ENCODE measurements at places on chromosomes 1 and 21.
A peak's percentile ranks its signal among the peaks of the same experiment; 100 is the strongest.

GRCh38 chr1:170687621-170688020 lies 23.7 kb downstream of the PRRX1 start:
- DNase-seq = no peak

GRCh38 chr1:91582431-91582921 lies 81.8 kb downstream of the CDC7 start:
- DNase-seq = peak; percentile 98

DNA sequence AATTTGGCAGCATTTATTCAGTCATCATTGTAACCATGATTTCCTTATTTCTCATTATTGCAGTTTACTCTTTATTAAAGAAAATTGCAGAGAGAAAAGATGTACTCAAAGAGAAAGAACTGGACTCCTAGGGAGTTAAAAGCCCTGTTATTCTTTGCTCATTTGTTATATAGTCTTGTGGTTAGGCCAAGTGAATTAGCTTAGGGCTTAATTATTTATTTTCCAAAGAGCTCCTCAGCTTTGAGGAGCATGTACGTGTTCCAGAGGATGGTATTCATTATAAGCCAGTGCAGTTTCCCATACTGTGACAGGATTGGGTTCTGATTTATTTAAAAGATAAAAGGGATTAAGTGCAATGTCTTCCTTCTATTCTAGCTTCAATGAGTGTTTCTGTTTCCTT lies 86.4 kb downstream of the GPR161 start:
- DNase-seq = no peak

DNA sequence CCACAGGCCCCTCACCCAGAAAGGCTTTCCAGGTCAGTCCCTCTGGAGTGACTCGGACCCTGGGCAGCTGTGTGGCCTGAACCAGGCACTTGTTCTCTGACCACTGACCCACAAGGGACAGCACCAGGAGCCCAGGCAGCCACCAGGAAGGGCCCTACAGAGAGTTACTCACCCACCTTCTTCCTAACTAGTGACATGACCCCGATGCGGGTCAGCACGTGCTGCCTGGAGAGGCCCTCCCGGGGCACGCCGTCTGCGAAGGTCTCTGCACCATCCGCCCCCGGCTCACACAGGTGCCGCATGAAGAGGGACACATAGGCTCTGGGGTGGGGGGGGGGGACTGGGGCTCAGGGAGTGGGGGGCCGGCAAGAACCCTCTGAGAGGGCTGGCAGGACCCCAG lies 55.8 kb downstream of the CHD5 start:
- no peak for DNase-seq

GRCh38 chr1:176164014-176164678 lies 42.9 kb downstream of the COP1 start:
- DNase-seq = no peak

- DNase-seq = no peak
Observed at GRCh38 chr1:22233222-22233621, 90.3 kb upstream of the WNT4 start.

DNA sequence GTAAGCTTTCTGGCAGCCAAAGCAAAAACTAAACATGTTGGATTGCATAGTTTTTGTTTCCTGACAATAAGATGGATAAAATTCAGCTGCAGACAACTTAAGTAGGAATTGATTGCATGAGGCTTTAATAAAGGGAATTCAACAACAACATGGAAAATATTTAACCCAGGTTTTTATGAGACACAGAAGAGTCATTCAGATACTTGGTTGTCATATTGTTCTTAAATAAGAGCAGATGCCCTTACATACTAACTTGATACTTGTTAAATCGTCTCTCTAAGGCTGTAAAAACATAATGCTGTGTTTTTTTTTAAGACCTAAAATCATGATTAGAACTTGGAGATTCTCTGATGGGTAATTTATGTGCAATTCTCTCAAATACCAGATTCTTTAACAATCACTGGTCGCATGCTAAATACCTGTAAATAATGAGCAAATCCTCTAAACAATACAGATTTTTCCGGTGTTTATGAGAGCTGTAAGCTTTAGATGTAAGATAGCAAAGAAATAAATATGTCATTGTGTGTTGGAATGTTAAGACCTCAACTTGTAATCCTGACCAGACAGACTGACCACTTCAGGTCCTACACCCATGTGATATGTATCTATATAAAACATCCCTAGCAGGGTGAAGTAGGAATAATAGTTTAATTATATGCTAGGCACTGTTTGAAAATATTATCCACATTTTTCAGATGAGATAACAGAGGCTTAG lies 37.8 kb upstream of the CD34 start:
- DNase-seq = no peak

DNA sequence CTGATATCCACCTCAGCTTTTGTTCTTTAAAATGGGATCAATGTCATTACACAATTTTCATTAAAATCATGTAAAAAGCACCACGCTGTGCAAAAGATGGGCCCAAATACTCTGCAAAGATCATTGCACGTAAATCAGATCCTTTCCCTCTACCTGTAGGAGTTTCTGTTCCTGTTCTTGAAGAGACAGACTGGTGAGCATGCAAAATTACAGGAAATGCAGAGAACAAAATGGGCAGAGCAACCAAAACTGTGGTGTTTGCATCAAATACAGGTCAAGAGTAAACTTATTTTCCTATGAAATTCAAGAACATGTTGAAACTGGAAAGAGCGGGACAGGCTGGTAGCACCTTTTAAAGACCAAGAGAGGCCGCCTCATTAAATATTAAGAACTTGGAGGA lies 294.9 kb upstream of the ADGRL2 start:
- no peak for DNase-seq

DNA sequence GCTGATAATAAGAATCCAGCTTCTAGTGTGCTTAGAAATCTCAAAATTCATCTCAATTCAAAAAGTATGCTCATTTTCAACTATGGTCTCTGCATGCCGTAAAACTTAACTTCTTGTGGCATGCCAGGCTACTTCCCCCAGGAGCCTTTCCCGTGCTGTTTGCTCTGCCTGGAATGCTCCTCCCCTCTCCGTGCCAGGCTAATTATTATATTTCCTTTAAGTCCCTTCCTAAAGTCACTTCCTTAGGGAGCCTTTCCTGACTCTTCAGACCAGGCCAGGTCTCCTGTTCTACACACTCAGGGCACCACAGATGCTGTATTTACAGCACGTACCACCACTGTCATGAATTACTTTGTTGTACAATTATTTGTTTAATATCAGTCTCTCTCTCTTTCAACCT lies 67.1 kb upstream of the PPP2R5A start:
- DNase-seq = no peak

DNA sequence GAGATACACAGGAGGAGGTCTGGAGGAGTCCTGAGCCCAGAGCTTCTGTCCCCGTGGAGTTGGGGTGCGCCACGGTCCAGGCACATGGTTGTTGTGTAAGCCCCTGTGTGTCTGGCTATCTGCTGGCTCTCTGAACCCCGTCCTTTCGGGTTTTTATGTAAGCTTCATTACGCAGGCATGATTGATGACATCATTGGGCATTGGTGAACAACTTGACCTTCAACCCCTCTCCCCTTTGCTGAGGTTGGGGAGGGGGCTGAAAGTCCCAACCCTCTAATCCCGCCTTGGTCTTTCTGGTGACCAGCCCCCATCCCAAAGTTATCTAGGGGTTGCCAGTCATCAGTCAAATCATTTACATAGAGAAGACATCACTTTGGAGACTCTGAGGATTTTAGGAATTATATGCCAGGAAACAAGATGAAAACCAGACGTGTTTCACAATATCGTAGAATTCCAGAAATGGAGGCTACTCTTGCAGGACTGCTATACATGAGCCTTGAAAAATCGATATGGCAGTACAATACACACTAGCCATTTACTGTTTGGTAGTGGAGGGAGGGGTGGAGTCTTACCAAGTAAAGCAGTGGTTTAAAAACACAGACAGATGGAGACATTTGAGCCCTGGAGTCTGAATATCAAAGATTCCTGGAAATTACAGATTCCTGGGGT lies 69.8 kb upstream of the SCAF4 start:
- DNase-seq = no peak

DNA sequence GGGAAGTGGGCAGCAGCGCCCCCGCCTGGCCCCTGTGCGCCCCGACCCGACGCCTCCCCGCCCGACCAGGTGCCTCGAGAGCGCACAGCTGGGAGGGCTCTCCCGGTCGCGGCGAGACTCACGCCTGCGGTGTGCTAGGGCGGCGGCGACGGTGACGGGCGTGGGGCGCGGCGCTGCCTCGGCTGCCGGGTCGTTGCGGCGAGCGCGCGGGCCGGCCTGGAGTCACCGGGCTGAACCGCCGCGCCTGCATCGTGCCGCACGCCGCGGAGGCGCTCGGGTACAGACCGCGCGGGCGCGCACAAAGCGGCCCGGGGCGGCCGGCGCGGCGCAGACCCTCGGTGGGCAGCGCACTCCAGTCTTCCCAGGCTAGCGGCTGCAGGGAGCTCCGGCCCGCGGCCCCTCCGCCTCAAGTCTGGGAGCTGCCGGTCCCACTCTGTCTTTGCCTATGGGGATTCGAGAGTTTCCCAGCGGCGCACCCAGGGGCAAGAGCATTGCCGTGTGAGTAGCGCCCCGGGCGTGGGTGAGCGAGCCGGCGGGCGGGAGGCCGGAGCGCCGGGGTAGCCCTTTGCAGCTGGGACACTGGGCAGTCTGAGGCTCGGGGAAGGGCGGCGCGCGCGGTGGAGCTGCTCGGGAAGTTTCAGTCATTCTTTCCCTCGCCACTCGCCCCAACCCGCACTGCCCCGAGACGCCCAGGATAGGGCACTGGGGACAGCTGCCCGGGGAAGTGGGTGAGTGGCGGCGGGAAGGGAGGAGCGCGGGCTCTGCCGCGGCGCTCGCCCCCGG lies at the start of gene SLC35F3:
TSS of gene SLC35F3 (plus strand) at position 44 of the 783 bp plus-strand sequence.
- DNase-seq = peak; percentile 51

DNA sequence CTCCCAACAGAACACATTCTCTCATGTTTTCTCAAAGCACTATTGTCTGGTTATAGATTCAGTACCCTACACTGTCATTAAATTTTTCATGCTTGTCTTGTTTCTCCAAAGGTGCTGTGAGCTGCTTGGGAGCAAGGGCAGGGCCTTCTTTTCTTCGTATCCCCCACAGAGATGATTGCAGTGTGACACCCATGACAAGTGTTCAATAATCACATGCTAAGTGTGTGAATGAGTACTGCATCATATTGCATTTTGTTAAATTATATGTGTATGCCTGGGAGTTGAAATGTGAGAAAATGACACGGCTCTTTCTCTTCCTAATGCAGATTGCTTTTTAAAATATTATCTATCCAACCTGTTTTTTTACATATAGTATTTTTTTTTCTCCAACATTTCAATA lies 57.3 kb upstream of the MAGI3 start:
- DNase-seq = no peak

DNA sequence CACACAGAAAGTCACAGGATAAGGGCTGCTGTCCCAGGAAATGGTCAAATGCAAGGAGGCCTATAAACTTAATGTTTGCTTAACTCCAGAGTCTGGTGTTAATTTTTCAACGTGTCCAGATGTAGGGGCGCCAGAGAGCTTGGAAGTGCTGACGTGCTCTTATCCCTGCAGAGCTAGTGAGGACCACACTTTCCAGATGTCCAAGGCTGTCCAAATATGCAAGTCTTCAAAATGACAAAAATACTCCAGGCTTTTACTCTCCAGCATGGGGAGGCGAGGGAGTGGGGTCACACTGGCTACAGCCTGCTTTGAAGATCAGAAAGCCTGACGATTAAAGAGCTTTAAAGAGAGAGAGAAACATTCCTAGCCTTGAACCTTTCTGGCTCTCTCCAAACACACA lies 57.6 kb downstream of the ABCA4 start:
- peak; percentile 39 for DNase-seq

- no peak for DNase-seq
Observed at GRCh38 chr1:90486996-90487395, 230.1 kb downstream of the BARHL2 start.

GRCh38 chr21:32378956-32379355 lies 13.9 kb downstream of the URB1 start:
- no peak for DNase-seq

DNA sequence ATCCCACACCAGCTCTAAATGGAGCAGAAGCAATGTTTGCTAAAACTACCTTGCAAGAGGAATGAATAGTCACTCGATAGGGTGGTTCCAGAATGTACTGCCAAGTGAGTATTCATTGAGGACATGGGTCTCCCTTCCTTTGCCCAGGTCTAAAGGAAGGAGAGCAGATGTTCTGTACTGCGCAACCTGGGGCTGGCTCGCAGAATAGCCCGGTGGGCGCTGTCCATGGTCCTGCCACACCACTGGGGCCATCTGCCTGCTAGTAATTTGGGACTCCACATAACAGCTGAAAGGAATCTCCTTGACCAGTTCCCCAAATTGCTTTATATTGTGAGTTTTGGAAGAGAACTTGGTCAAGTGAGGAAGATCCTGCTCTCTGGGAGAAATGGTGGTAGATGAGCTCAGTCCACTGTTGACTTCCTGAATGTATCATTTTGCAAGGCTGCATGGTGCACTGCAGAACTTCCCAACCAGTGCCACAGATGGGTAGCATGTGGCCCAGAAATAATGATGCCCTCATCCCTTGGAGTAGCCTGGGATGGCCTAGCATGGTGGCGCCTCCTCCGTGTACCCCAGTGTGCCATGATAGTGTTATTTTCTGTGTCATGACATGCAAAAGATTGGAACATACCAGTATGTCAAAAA lies 5.7 kb downstream of the SLC6A17 start:
- DNase-seq = peak; percentile 42

DNA sequence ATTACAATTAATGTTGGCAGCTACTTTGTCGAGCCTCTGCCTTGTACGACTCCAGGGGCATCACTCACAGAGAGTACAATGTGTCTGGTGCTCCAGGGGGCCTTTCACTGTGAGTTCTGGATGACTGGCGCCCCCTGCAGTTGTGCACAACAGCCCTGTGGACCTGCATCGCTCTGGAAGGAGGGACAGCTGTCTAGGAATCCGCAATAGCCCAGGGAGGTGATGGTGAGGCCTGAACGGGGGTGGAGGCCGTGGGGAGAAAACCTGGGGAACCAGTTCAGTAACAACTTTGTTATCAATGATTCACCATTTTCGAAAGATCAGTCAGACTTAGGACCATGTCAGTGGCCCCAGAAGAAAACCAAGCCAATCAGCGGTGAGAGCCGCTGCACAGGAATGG lies 189.1 kb downstream of the KAZN start:
- no peak for DNase-seq

All from astrocyte (in vitro differentiated cells and primary cell).